ENCODE measurements at places on chromosomes 2 and 18.

DNA sequence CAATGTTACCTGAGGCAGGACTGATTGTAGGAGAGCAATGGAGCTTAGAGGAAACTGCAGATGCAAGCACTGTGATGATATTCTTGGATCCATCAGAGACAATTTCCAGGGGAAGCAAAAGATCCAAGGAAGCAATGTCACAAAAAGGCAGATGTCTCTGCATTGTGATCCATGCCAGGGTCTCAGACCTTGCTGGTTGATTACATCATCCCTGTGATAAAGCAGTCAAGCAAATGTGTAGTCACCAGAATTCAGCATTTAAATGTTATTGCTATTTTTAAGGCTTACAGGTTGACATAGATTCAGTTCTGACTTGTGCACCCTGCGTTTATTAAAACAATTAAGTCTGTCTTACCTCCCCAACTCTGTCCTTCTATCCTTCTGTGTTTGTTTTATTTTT is 56.8 kb upstream of the CCDC85A start:
- no peak for DNase-seq

- no peak for DNase-seq
Observed at GRCh38 chr2:32330136-32330535, 26.7 kb upstream of the BIRC6 start.

- DNase-seq, result no peak
Observed at GRCh38 chr2:176137252-176137580, 7.7 kb downstream of the HOXD8 start.

DNA sequence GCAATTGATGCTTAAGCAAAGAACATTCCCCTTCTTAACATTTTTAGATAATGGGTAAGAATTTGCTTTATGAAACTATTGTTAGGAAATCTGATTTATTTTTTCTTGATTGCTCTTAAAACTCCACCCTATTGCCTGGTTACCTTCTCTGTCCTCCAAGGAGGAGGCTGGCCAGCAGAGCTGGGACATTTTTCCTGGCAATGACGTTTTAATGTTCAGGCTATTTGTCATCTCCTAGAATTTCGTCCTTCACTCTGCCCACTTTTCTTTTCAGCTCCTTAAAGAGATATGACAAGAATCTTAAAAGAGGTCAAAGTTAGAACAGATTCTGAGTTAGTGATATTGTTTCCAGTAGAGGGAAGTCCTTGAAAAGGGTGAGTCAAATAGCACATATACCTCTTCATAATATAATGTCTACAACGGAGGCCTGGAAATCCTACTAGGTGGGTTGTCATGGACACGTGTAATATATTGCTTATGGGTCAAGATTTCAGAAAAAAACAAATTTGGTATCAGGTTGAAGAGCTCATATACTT is 141.0 kb downstream of the CMPK2 start:
- no peak for DNase-seq

- DNase-seq, result no peak
Observed at GRCh38 chr18:35334212-35334611, 10.0 kb downstream of the ZNF24 start.

DNA sequence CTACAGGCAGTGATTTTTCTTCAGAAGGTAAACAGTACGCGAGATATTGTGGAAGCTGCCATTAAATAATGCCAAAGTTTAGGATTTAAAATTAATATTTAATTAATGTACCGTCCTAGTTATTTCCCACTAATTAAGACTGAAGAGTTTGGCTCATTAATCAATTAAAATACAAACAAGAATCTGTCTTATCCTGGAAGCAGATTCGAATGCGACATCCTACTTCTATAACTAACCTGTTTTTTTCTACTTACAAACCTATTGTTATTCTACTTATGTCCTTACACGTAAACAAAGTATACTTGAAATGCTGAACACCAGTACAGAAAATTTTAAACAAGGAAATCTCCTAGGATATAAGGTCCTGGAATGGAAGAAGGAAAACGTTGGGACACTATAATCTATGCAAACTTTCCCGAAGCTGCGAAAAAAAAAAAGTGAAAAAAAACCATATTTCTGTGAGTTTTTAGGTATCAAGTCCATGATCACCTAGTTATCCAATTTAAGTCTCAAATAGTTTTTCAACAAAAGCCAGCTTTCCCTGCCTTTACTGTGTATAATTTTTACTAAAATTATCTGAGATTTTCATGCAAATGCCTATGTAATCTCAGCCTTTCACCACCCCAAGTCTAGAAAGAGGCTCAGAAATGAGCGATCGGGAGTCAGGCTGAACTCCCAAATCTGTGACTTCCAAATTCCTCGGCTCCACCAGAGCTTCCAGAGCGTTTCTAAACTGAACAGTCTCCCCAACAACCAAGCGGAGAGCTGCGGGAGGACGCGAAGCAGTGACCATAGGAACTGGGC is 1.2 kb upstream of the C2orf15 start:
- DNase-seq, result no peak

DNA sequence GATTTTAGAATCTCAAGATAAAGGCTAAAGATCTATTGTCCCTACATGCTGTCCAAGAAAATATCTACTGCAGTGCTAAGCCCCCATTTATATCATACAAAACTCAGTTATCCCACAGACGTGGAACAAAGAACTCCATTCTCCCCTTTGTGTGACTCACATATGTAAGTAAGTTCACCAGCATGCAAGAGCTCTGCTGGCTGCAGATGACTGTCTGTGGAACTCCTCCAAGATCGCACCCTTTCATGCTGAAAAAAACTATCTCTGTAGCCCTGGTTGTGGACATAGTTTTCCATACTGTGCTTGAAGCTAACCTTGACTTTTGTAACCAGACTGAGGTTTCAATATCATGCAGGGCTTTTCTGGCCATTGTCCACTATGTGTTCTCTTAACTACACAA is 207.1 kb downstream of the ZNF521 start:
- no peak for DNase-seq

DNA sequence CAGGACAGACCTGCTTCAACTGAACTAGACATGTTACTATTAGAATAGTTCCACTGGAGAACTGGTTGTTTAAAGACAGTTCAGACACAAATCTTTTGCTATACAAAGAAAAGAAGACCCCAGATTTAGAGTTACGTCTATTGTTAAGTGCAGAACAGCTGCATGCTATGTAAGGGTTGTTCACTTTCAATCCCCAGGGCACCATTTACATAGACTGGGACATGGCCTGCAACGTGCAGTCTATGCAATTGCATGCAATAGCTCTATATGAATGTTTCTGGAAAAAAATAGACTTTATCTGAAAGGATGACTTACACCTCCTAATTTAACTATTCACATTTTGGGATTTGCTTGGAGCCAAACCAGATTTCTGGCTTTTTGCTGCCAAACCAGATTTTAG is 36.1 kb upstream of the DPP10 start:
- DNase-seq, result no peak

- DNase-seq, result no peak
Observed at GRCh38 chr2:4745056-4745991, 946.9 kb upstream of the SOX11 start.

GRCh38 chr2:120622886-120623753 is 112.5 kb upstream of the GLI2 start:
- no peak for DNase-seq

DNA sequence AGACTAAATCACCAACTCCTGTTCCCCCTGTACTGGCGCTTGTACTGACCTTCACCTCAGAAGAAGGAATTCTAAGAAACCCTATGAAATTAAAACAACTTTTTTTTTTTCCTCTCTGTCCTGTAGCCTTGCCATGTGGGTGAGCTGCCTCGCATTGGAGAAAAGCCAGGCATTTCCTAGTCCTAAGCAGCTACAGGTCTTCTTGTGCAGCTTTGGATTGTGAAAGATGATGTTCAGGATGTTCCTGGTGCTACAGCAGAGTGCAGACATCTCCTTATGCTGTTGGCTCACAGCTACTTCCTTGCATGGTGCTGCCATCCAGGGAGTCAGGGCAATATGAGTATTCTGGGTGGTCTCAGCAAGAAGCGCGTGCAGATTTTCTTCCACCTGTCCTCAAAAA is 11.9 kb downstream of the PIK3C3 start:
- no peak for DNase-seq

- no peak for DNase-seq
Observed at GRCh38 chr2:240247241-240247867, 106.9 kb upstream of the OTOS start.
